Cardiac fibroblast (primary cell): ENCODE measurements at places on chromosomes 6 and 20.

- no peak for DNase-seq
Measured at GRCh38 chr20:62117658-62118057, 4.6 kb upstream of the LSM14B start.

- no peak for DNase-seq
Measured at GRCh38 chr6:125346201-125346925, 44.6 kb upstream of the HDDC2 start.

GRCh38 chr6:41581381-41581991, 35.3 kb downstream of the FOXP4 start:
- peak; percentile 87 for DNase-seq

- peak; percentile 10 for DNase-seq
Measured at GRCh38 chr20:59955131-59955796, 3.0 kb upstream of the CDH26 start.

DNA sequence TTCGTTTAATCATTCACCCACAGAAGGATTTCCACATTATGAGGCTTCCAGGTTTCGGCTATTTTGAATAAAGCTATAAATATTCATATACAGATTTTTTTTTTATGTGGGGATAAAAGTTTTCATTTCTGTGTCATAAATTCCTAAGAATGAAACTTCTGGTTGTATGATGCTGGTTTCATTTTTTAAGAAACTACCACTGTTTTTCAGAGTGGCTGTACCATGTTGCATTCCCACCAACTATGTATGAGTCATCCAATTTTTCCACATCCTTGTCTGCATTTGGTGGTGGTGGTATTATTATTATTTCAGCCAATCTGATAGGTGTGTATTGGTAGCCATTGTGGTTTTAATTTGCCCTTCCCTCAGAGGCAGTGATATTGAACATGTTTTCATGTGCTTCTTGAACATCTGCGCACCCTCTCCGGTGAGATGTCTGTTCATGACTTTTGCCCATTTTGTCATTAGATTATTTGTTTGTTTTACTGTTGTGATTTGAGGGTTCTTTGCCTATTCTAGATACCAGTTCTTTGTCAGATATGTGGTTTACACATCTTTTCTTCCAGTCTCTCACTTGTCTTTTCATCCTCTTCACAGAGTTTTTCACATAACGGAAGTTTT, 75.5 kb downstream of the DOK5 start:
- no peak for DNase-seq

DNA sequence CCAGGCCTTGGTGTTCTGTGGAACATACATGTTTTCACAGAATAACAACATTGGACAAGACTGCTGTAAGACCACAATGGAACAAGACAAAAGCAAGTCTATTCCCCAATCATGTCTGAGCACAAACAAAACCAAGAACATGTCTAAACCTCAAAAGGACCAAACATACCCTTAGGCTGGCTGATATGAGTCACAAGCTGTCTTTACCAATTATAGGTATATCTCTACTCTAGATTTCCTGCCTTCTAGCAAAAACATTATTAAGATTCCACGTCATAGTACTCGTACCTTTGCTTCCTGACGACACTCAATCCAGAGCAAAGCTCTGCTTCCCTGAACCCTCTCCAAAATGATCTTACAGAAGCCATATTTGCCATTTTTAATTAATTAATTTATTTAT, 15.4 kb upstream of the L3MBTL1 start:
- no peak for DNase-seq

DNA sequence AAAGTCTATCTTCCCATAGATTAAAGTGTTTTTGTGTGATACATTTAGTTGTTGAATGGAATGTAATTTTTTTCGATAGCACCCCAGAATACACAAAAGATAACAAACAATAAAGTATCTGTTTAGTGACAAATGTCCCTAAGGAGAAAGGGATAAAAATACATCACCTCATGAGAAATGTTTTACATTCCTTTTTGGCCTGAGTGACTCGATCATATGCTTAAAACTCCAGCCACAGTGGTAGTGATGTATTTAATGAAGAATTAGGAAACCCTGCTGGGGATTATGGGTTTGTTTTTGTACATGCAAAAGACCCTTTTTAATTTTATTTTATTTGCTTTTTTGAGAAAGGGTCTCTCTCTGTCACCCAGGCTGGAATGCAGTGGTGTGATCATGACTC, 4.3 kb upstream of the SGK1 start:
- peak; percentile 32 for DNase-seq

- DNase-seq, result peak; percentile 2
Measured at GRCh38 chr6:78868116-78868515, 765 bp downstream of the IRAK1BP1 start.
